ENCODE measurements at places on chromosomes 3 and 15. TPM values are rescaled to one million over a fixed set of nuclear protein-coding genes. Genes with fewer than 3 reads are reported as not detected.

KNG1 gene
- 0.43 TPM for total RNA-seq

LCMT2 gene
- total RNA-seq, result 4.8 TPM

CYP1A2 gene
- not detected for total RNA-seq

SERINC4 gene
- total RNA-seq, result 0.19 TPM

VGLL3 gene
- 2.7 TPM for total RNA-seq

DNA sequence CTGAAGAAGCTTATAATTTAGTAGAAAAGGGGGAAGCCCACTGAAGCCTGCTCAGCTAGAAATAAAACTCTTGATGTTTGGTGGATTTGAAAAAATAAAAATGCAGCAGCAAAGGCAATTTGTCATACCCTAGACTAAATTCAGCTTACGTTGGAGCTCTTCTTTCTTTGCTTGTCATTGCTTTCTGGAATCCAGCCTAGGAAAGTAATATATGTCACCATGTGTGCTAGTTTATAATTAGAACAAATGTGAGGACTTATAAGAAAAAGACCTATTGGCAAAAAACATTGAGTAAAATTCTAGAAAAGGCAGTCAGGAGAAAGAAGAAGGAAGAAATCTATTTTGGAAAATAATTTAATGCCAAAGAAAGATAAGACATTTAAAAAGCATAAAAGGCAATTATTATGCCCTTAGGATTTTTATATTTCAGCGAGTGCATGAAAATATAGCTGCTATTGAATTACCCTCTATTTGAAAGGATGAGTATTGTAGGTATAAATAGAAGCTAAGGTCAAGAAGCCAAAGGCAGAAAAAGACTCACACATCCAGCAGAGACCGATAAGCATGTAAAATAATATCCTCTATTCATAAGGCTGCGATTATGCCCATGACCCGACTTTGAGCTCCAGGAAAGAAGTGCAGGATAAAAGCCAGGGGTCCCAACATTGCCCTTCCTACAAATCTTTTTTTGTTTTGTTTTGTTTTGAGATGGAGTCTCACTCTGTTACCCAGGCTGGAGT, 10.6 kb upstream of the BTBD1 start:
- DNase-seq, result no peak

- no peak for DNase-seq
Measured at GRCh38 chr3:106010829-106011228, 142.0 kb upstream of the CBLB start.

GRCh38 chr3:74080056-74080461, 455.3 kb upstream of the PDZRN3 start:
- DNase-seq, result no peak

GRCh38 chr3:184953401-184953800, 141.4 kb downstream of the VPS8 start:
- DNase-seq, result no peak

- no peak for DNase-seq
Measured at GRCh38 chr15:97652700-97653167, 307.8 kb upstream of the ARRDC4 start.

GRCh38 chr3:13105896-13106250, 32.6 kb upstream of the IQSEC1 start:
- no peak for DNase-seq

DNA sequence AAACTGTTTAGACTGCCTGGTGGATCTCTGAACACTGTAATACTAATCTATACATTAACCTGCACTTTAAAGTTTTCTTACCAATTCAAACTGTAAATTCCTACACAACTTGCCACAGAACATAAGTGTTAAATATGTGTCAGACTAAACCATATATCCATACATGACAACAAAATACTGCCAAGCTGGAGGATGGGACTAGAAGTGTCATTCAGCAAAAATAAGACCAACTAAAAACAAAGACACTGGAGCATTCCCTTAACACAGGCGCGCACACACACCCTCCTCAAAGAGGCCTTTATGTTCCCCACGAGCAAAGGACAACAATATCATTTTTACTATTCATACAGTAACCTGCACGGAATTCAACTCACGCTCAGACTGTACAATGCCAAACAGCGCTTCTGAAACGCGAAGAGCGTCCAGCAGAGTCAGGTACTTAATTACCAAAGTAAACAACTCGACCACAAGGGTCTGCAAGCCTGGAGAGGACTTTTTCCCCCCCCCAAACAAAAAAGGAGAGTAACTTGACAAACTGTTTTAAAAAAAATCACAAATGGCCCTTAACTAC, 1.1 kb downstream of the DCUN1D1 start:
- no peak for DNase-seq

- DNase-seq, result no peak
Measured at GRCh38 chr15:39860200-39860599, 59.9 kb downstream of the GPR176 start.

GRCh38 chr3:42696356-42697288, 6.0 kb downstream of the HHATL start:
- no peak for DNase-seq

GRCh38 chr3:17039594-17039993, 154.8 kb downstream of the PLCL2 start:
- DNase-seq, result no peak

DNA sequence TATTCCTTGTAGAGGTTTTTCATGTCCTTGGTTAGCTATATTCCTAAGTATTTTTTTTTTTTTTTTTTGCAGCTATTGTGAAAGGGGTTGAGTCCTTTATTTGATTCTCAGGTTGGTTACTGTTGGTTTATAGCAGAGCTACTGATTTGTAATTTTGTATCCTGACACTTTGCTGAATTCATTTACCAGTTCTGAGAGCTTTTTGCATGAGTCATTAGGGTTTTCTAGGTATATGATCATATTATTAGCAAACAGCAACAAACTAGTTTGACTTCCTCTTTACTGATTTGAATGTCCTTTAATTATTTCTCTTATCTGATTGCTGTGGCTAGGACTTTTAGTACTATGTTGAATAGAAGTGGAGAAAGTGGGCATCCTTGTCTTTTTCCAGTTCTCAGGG, 737.4 kb downstream of the ZNF385D start:
- DNase-seq, result no peak

DNA sequence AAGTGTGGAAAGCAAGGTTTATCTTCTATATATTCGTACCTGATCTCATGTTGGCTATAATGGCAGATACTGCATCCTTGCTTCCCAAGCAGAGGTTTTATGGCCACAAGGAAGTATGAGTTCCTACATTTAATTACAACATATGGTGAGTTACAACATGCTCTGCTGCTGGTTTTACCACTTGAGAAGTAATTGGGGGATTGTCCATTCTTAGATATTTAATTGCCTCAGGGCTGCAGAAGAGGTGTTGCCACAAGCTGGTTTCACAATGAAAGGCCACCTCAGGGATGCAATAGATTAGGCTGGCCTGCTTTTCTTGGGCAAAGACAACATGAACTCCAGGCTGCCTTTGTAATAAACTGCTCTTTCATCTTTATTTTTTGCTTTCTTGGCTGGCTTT, 48.6 kb downstream of the RAP2B start:
- DNase-seq, result no peak

DNA sequence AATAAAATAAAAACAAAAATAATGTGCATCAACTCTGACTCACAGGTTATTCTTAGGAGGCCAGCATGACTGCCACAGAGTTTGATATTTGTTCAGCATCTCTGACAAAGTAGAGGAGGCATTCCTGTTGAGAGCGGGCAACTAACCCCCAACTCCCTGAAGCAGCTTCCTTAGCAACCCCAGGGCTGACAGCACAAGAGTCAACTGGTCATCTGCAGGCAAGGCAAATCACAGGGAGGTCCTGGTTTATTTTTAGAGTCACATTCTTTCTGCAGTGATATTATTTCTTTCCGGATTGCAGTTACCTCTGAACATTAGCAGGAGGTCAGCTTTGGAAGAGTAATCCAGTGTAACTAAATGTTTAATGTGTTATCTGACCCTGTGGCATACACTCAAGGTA, 273.0 kb downstream of the PLCL2 start:
- no peak for DNase-seq

DNA sequence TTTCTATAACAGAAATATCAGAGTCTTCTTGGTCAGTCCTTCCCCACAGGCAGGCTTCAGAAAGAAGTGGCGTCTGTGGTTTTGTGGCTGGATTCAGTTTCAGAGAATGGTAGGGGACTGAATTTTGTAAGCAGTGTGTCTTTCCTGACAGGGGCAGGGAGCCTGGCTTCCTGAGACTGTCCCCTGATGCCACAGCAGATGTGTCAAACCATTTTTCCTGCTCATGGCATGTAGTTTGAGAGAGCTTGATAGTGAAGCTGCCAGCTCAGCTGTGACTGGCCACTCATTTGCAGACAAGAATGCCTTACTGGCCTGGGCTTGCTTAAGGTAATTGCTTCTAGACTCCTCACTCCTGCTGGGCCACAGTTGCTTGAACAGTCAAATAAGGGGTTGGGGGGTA, 26.4 kb downstream of the LARS2 start:
- DNase-seq, result no peak

Measured in Right ventricle myocardium superior (tissue), 1 donor.